ENCODE measurements at places on chromosomes 2 and 18. TPM values are rescaled to one million over a fixed set of nuclear protein-coding genes. Genes with fewer than 3 reads are reported as not detected.

TMEM18 gene
- 17.7 TPM for total RNA-seq

DOK6 gene
- 0.46 TPM for total RNA-seq

DNA sequence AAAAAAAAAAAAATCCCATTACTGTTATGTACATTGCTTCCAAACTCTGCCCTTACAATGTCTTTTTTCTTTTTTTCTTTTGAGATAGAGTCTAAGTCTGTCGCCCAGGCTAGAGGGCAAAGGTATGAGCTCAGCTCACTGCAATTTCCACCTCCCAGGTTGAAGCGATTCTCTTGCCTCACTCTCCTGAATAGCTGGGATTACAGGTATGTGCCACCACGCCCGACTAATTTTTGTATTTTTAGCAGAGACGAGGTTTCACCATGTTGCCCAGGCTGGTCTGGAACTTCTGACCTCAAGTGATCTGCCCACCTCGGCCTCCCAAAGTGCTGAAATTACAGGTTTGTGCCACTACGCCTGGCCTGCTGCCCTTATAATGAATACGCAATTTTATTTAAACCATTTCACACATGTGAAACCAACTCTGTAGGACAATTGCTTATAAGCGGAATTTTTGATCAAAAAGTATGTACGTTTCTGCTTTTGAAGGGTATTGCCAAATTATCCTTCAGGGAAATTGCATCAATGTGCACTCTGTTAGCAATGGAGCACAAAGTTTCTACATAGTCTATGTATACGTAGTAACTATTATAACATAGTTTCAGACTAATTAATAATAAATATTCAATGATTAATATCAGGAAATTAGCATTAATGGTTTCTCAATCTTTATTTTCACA is 55.7 kb upstream of the ACTR3 start:
- DNase-seq, result no peak

GRCh38 chr2:160362018-160362417 is 131.6 kb downstream of the RBMS1 start:
- DNase-seq, result no peak

GRCh38 chr18:28635530-28635929 is 458.6 kb upstream of the CDH2 start:
- no peak for DNase-seq

DNA sequence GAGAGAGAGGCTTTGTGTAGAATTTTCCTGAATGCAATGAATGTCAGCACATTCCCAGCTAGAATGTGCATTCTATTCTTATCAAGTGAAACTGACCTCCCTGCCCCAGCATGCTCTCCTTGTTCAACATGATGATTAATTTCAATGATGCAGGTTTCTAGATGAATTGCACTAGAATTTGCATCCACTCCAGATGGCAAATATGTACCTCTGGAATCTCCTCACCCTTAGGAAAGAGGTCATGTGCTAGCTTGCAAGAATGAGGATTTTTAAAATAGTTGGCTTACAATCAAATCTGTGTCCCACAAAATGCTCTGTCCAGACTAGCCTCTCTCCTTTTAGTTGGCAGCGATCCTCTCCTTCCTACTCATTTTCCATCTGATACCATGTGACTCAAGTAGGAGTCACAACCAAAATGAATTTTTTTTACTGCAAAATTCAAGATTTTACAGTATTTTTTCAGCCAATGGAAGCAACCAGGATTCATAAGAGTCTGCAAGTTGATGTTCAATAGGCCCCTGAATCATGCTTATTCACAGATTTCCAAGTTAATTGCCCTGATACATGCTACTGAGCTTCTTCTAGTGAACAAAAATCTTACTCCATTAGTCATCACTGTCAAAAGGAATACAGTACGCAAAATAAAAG is 21.0 kb upstream of the STAT4 start:
- DNase-seq, result no peak

DNA sequence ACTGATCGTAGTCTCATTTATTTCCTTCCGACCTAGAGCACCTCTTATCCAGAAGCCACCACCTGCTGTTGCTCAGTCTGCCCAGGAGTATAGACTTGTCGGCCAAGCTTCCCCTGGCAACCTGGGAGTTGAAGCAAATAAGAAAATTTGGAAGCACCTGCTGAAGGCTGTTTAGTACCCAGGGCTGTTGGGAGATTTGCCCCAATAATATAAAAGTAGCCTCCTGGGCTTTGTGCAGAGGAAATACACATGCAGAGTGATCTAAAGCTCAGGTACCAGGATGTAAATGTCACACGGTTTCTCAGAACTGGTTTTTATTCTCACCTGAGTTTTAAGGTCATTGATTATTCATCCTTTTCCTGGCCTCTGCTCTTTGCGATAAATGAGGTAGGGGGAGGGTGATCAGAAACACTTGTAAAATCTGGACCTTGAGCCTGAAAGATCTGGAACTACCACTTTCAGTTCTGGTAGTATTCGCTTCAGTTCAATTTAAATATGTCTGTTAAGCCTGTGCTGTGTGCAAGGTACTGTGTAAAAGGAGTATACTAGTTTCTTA is 789 bp upstream of the COX7A2L start:
- no peak for DNase-seq

XDH gene
- total RNA-seq, result 75.2 TPM
